ENCODE measurements at places on chromosomes 1 and 21.

DNA sequence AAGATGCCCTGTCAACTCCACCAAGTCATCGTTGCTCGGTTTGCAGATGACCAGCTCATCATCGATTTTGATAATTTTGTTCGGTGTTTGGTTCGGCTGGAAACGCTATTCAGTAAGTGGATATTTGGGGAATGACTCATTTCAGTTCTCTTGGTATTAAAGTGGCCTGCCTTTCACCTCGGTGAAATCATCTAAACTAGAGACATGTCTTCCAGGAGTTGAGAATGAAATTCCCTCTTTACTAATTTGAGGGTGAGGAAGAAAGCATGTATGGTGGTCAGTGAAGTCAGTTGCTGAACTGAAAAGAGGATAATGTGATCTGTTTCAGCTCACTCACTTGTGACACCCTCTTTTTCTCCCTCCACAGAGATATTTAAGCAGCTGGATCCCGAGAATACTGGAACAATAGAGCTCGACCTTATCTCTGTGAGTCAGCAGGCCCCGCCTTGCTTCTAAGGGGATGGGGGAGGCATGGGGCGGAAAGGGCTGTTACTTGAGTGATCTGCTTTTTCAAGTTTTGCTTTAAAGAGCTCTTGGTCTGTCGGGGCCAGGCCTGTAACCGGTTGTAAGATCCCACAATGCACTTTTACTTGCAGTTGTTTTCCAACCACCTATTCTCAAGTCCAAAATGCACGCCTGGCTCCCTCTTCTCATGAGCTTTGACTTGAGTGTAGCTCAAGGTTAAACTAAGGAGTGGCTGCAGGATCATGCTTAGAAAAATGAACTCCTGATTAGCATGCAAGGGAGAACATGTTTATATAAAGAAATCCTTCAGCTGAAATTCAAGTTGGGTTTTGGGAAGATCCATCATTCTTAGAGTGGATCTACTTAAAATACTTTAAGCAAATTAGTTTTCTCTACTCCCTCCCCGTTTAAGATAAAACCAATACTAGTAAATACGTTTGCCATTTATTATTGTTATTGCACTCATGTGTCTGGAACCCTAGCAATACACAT is 59.8 kb downstream of the CAPN2 start:
- no peaks in the 10 kb centered on the region for H3K27me3 ChIP-seq
- peaks cover 6% of the 10 kb centered on the region for H3K4me1 ChIP-seq
- no peak overlapping the region for H3K4me3 ChIP-seq
- DNase-seq = peak; percentile 11
- H3K27ac ChIP-seq = no peak overlapping the region

GRCh38 chr1:2495026-2495425 is 18.9 kb downstream of the PLCH2 start:
- no peak overlapping the region for H3K27ac ChIP-seq
- DNase-seq = no peak
- H3K4me1 ChIP-seq = peaks cover 46% of the 10 kb centered on the region
- no peak overlapping the region for H3K4me3 ChIP-seq
- H3K36me3 ChIP-seq = no peaks in the 10 kb centered on the region
- H3K27me3 ChIP-seq = no peaks in the 10 kb centered on the region

DNA sequence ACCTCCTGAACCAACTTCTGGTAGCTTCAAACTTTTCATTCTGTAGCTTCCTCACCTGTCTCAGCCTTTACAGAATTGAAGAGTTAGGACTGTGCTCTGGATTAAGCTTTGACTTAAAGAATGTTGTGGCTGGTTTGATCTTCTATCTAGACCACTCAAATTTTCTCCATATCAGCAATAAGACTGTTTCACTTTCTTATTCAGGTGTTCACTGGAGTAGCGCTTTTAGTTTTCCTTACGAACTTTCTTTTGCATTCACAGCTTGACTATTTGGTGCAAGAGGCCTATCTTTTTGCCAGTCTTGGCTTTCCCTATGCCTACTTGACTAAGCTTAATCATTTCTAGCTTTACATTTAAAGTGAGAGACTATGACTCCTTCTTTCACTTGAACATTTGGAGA is 31.5 kb downstream of the FGGY start:
- H3K36me3 ChIP-seq = no peaks in the 10 kb centered on the region
- H3K27ac ChIP-seq = no peak overlapping the region
- H3K27me3 ChIP-seq = no peaks in the 10 kb centered on the region
- no peaks in the 10 kb centered on the region for H3K4me1 ChIP-seq
- H3K4me3 ChIP-seq = peak overlapping the region; percentile 65

DNA sequence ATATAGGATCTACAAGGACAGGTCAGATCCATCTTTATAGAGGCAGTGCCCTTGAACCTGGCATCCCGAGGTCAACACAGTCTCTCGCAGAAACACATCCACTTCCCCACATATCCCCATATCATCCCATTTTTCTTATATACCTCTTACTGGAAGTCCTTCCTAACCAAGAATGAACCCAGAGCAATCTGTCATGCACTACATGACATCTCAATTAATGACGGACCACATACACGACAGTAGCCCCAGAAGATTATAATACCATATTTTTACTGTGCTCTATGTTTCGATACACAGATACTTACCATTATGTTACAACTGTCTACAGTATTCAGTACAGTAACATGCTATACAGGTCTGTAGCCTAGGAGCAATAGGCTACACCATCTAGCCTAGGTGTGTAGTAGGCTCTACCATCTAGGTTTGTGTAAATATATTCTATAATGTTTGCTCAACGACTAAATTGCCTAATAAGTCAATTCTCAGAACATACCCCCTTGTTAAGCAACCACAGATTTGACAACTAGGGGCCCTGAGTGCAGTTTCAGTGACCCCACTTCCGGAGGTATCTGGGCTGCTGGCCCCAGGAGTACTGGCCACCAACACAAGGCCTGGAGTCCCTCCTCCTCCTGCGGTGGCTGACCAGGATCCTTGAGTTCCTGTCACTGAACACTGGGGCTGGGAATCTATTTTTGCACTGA is 28.1 kb downstream of the PTPN14 start:
- no peak overlapping the region for H3K4me3 ChIP-seq
- no peaks in the 10 kb centered on the region for H3K4me1 ChIP-seq
- DNase-seq = no peak
- H3K36me3 ChIP-seq = no peaks in the 10 kb centered on the region
- H3K27me3 ChIP-seq = no peaks in the 10 kb centered on the region

DNA sequence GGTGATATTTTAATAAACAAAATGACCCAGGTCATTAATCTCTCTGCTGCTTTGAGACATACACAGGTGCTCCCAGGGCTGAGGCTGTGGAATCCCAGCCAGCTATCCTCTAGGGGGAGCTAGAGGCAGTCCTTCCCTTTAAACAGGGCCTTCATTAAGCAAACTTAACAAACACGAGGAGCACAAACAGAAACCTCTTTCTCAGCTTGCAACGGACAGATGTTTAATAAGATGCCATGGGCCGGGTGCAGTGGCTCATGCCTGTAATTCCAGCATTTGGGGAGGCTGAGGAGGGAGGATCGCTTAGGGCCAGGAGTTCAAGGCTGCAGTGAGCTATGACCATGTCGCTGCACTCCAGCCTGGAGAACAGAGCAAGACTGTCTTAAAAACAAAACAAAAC is 106.7 kb downstream of the HIVEP3 start:
- H3K36me3 ChIP-seq = no peaks in the 10 kb centered on the region
- H3K27ac ChIP-seq = no peak overlapping the region
- no peak for DNase-seq

DNA sequence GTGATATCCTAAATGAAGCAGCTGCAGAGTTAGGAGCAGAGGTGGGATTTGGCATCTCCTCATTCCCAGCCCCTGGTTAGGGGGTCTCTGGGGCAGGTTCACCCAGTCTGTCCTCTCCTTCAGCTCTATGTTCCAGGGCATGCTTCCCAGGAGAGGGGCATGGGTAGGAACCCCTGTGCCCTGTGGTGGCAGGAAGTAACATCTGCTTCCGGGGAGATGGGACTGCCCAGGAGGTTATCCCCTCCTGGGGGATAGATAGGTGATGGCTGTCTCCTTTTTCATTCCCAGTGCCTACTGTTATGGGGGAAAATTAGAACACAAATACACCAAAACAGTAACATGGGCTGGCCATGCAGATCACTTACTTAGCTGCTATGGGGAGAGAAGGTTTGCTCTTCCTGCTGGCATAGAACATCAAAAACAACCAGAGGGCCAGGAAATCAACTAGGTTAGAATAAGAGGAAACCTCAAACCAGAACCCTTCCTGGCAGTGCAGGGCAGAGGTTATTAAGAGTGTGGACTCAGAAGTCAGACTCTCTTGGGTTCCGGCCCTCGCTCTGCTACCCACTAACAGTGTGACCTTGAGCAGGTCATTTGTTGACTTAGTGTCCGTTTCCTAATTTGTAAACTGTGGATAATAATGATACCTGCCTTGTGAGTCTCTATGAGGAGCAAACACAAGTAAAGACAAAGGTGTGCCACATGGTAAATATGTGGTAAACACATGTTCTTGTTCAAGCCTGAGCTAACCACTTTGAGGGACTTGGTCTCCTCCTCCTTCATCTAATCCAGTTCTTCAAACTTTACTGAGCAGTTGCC is 157.8 kb upstream of the JUN start:
- no peaks in the 10 kb centered on the region for H3K36me3 ChIP-seq
- H3K27me3 ChIP-seq = no peaks in the 10 kb centered on the region
- peak overlapping the region; percentile 66 for H3K4me3 ChIP-seq
- H3K4me1 ChIP-seq = peaks cover 56% of the 10 kb centered on the region

DNA sequence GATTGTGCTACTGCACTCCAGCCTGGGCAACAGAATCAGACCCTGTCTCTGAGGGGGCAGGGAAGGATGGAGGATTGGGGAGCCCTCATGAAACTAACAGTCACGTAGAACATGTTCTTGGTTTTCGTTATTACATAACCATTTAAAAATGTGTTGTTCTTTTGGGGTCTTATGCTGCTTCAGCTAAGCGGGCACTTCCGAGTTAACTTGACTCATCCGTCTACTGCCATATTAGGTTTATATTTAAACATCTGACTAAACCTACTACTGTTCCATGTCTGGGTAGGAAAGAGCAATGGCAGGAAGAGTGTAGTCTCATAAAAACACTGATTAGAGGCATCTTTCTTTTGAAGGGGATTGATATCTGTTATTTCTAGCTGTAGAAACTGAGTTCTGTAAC is 59.5 kb upstream of the BMP8A start:
- H3K27ac ChIP-seq = no peak overlapping the region
- H3K4me3 ChIP-seq = no peak overlapping the region
- no peaks in the 10 kb centered on the region for H3K4me1 ChIP-seq
- no peaks in the 10 kb centered on the region for H3K27me3 ChIP-seq
- no peak for DNase-seq
